ENCODE measurements at places on chromosomes 5 and 9.

DNA sequence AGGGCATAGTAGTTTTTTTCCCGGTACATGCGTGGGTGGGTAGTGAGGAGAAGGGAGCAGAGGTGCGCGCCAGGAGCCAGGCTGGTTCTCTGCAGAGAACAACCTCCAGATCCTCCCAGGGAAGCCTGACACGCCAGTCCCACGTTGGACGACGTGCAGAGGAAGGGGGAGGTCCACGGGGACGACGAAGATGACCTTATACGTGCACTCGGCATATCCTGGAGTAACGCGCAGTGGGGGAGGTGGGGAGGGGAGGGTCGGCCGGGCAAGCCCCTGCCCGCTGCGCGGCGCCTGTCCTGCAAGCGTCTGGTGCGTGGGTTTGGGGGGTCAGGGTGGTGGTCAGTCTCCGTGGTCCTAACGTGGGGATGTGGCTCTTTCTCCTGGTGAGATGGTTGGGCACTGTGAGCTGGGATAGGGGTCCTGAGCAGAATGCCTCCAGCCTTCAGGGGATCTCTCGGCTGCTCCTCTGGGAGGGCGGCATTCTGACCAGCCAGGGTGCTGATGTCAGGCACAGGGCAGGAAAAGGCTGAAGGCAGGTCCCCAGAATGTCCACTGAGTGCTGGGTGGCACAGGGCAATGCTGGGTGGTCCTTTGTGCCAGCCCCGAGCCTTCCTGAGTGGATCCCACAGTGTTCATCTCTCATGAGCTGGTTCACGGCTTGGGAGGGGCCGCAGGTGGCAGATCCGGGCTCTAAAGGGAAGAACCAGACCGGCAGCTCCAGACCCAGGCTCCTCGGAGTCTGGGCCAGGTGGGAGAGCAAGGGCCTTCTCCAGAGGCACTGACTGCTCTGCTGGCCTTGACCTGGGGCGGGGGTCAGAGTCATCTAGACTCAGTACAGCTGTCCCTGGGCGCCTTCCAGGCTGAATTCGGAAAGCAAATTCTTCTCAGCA lies 10.5 kb upstream of the SCGB3A1 start:
- peak; percentile 72 for DNase-seq

- DNase-seq, result no peak
Observed at GRCh38 chr5:92119110-92119509, 736.0 kb upstream of the ARRDC3 start.

GRCh38 chr5:114361724-114362196 lies at the start of gene KCNN2:
KCNN2 (plus strand) TSS chr5:114362070; CDS start chr5:114362140, 70 bp downstream.
- DNase-seq, result peak; percentile 95

DNA sequence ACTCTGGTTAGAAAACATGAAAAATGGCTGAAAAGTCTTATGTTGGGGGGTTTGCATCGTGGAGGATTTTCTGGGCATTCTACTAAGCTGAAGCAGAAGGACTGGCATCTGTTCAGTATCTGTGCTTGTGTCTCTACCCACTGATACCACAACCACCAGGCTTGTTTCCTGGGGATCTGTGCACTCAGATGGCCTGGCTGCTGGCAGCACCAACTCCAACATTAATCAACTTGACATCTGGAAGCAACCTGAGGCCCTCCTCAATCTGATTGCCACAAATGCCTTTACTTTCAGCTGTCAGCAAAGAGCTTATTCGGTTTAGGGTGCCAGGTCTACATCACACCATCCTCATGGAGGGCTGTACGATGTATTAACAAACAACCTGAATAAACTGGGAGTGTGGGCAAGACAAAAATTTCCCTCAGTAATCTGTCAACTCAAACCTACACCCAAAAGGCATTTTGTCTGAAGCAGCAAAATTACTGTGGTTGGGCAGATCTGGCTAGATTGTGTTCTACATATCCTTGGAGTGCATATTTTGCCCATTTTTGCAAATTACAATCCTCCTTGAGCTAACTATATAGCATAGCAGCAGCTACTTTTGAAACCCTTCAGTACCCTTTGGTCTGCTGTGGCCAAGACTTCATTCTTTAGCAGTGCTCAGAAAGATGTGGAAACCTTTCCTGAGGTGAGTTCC lies 74.6 kb downstream of the FOXD1 start:
- no peak for DNase-seq

- no peak for DNase-seq
Observed at GRCh38 chr9:135994501-135995192, 33.5 kb upstream of the UBAC1 start.

GRCh38 chr9:112140936-112141335 lies 34.2 kb downstream of the SUSD1 start:
- no peak for DNase-seq
